ENCODE measurements at places on chromosomes 3 and 15. TPM values are rescaled to one million over a fixed set of nuclear protein-coding genes. Genes with fewer than 3 reads are reported as not detected.

DNA sequence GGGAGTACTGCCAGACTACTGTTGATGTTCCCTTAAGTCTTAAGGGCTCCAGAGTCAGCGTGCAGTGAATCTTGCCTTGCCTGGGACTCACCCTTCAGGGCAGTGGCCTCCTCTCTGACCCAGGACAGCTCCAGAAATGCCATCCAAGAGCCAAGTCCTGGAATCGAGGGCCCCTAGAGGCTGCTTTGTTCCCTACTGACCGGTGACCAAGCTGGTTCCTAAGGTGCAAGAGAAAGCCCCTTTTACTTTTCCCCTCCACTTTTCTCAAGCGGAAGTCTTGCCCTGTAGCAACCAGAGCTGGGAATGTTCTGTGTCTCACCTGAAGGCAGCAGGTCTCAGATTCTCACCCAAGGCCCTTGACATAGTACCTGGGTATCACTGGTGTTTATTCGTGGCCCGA lies 238.0 kb downstream of the DOCK3 start:
- no peak for DNase-seq

GRCh38 chr3:124781476-124782376 lies 51.5 kb downstream of the UMPS start:
- no peak for DNase-seq

DNA sequence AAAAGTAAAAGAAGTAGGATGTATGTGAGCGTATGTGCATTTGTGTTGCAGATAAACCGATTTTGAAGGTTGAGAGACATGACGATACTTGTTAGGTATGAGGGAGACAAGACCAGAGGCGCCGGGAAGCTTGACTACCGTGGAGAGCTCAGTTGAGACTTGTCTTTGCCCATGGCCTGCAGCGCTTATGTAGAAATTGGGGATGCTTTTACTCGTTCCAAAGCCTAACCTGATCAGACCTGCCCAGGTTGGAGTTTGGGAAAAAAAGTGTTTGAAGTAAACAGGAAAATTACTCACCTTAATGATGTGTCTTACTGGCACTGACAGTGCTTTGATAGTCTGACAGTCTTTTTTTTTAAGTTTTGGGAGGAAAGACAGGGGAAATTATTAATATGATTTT lies 202.8 kb downstream of the TP63 start:
- DNase-seq: no peak

DNA sequence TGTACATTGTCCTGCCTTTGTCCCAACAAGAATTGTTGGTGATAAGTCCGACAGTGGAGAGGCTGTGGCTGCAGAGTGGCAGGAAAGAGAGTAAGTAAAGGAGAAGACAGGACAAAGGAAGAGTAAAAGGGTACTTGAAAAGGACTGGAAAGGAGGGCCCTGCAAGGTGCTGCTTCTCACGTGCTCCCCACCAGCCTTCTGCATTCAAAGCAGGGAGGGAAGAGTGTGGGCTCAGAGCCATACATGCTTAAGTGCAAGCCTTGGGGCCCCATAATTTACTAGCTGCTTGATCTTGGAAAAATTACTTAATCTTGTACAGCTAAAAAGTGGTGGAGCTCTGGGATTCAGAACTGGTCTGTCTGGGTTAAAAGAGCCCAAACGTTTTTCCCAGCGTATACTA lies 29.9 kb downstream of the MME start:
- no peak for DNase-seq

DNA sequence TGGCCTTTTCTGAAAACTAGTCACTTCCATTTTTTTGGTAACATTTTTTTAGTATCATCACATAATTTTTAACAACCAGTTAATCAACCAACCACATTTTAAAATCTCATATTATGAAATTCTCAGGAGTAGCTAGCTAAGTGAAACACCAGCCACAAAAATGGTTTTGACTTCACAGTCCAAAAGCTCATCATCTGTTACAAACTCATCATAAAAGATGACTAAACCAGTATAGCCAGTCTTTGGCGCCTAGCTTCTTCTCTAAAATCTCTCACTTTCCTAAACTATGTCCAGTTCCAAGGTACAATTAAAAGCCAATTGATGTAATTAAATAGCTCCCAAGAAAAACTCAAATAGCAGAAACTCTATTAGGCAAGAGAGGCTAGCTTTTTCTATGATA lies 88.2 kb upstream of the ZNF385D start:
- no peak for DNase-seq

DNA sequence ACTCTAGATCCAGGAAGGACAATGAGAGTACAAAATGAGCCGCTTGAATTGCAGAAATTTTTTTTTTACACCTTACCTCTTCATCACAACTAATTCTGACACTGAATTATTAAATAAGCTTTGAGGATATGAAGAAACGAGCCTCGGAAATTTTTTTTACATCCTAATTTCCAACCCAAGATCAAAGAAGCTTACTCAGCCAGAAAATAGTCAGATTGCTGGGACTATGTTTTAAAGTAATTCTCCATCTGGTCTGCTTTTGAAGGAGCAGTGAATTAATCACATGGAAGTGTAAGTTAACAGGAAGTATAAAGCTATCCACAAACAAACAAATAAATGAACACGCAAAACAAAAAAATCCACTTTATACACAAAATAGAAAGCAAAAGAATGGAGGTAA lies 437.0 kb upstream of the KCNMB2 start:
- no peak for DNase-seq

Gene PCSK6
- 0.95 TPM for total RNA-seq

Gene SLC27A2
- 20.7 TPM for total RNA-seq

Gene TEX9
- total RNA-seq: 1.8 TPM
